Stomach (tissue), 19 donors: ENCODE measurements at places on chromosomes 16 and 17. TPM values are rescaled to one million over a fixed set of nuclear protein-coding genes. Genes with fewer than 3 reads are reported as not detected.

DNA sequence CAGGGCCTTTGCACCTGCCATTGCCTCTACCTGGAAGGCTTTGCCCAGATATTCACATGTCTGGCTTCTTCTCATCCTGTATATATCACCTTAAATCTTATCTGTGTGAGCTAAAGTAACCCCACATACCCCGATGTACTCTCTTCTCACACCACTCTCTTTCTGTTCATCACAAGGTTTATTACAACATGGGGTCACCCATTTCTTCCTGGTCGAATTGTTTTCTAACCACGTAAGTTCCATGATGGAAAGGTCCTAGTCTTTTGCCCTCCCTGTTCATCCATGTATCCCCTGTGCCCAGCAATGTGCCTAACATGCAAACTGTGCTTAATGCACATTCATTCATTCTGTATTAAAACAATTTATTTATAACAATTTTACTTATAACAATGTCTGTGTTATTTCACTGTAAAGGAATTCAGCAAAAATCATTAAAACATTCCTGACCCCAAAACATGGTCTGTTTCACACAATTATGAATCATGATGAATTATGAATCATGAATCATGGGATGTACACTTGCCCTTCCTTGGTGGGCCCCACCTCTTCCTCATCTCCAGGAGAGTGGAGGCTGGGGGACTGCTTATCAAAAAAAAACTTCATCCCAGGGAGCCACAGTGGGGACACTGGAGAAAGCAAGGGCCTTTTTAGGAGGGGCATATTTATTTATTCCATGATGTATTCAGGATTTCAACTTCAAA is 336.4 kb downstream of the GRIN2A start:
- no peak for DNase-seq

DNA sequence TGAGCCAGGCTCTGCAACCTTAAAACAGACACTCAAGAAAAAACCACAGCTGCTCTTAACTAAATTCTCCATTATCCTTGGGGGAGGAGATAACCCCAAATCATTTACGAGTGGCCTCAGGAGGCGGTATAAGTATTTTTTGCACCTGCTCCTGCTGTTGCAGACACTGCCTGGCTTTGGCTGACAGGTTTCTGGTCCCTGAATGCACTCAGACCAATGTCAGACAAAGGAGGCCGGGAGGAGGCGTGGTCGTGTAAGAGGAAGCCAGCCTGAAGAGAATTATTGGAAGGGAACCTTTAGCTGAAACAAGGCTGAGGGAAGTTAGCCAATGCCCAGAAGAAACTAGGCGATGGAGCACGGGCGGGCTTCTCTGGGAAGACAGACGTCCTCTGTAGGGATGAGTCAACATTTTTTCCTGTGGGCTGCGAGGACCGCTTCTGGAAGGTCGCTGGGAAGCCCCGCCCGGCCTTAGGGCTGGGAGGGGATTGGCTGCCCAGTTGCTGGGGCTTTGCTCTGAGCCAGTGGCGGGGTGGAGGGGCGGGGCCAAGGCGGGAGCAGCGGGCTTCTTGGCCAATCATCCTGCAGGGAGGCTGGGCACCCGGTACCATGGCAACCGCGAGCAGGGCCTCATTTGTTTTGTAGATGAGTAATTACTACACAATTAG is 82.3 kb downstream of the CCDC182 start:
- peak; percentile 92 for DNase-seq

The LUC7L3 gene
- total RNA-seq, result 375 TPM

The CLN3 gene
- total RNA-seq, result 55.6 TPM

- DNase-seq, result no peak
These were observed 197.7 kb upstream of the GSE1 start for GRCh38 chr16:85415196-85416090.

The SPATA33 gene
- total RNA-seq, result 181 TPM

- DNase-seq, result peak; percentile 74
These were observed 410 bp upstream of the HOXB5 start for GRCh38 chr17:48593840-48594537.

GRCh38 chr17:83088909-83089308 is 9.5 kb downstream of the METRNL start:
- no peak for DNase-seq

- no peak for DNase-seq
These were observed 201.2 kb downstream of the C16orf78 start for GRCh38 chr16:49574826-49575225.

The GDPD3 gene
- total RNA-seq, result 178 TPM

GRCh38 chr17:75981019-75981615 is 2.1 kb downstream of the TEN1 start:
- no peak for DNase-seq

DNA sequence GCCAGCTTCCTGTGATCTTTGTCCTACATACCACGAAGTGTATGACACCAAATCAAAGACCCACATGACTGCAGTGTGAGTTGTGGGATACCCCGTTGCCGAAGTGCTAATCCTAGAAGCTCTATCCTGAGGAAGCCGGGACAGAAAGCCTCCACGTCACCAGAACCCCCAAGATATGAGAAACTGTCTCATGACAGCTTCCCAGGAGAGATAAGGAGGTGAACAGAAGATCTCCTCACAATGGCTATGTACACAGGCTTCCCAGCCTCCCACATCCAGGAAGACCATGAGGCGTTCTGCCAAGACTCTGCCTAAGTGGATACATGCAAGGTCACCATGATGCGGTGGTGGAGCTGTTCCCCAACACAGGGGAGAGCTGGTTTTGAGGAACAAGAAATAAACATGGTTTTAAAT is 37.1 kb downstream of the TRIM25 start:
- DNase-seq, result no peak

- no peak for DNase-seq
These were observed 725.7 kb upstream of the GOT2 start for GRCh38 chr16:59459806-59460205.
